ENCODE measurements at places on chromosomes 2 and 18.

DNA sequence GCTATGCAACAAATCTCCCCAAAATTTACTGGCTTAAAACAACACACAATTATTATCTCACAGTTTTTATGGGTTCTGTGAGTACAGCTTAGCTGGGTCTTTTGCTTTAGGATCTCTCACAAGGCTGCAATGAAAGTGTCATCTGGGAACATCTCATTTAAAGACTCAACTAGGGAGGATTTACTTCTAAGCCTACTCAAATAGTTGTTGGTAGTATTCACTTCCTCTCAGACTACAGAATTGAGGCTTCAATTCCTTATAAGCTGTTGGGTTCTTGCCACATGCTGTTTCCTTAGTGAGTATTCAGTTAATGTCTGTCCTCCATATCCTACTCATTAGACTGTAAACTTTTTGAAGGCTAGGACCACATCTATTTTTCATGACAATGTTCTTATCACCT lies 72.3 kb downstream of the MDH1 start:
- DNase-seq = peak; percentile 99

GRCh38 chr2:111122631-111123421 lies 2.1 kb downstream of the BCL2L11 start:
- peak; percentile 28 for DNase-seq

DNA sequence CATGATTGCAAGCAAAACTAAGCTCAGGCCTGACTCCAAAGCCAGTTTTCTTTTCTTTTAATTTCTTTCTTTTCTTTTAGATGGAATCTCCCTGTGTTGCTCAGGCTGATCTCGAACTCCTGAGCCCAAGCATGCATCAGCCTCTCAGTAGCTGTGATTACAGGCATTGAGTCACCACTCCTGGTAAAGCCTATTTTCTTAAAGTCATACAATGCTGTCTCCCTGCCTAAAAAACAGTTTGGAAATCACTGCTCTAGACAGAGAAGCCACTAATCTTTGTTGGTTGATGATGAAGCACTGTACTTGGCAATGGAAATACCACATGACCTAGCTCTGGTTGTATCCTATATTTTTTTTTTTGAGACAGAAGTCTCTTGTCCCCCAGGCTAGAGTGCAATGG lies 33.1 kb upstream of the ZNF532 start:
- peak; percentile 29 for DNase-seq

GRCh38 chr2:197137826-197138477 lies 172.6 kb downstream of the ANKRD44 start:
- no peak for DNase-seq

DNA sequence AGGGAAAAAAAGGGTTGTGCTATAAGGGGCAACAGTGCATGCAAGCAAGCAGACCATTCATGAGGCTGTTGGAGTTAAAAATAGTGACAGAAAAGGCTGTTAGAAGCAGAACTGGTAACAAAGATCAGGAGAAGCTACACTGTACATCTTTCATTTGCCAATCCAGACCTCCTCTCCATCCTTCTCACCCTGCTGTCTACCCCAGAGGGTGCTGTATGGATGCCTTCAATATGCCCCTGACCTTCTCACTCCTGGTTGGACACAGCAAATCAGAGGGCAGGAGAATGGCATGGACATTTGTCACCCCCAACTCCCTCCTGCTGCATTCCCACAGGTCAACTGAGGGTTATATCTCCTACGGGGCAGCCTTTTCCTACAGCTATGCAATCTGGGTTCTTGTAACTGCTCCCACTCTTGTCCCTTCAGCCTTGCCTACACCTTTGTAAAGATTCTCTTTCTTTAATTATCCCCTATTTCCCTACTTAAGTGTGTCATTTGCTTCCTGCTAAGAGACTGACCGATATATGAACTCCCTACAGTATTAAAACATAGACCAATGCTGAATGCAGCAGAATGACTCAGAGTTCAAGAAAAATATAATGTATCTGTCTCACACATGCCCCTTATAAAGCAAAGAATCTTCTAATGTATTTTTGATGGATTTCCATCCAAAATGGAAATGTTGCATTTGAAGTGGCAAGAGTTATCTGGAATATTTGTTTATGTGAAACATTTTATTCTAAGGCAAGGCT lies 169.2 kb upstream of the NCKAP5 start:
- no peak for DNase-seq

DNA sequence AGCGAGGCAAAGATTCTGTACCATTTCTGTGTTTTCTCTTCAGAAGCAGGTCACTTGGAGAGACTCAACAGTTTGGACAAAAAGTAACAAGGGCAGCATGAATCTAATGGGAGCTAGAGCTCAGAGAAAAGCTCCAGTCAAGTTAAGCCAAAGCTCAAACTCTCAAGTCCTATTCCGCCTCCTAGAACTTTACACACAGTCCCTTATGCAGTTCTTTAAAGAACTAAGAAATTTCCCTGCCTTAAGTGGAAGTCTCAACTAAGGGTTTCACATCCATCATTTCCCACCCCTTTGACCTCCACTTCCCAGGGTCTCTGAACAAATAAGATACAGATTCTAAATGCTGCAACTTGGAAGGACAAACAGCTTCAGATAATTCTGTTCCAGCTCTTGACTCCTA lies 121.3 kb upstream of the RNU4ATAC start:
- DNase-seq = no peak

DNA sequence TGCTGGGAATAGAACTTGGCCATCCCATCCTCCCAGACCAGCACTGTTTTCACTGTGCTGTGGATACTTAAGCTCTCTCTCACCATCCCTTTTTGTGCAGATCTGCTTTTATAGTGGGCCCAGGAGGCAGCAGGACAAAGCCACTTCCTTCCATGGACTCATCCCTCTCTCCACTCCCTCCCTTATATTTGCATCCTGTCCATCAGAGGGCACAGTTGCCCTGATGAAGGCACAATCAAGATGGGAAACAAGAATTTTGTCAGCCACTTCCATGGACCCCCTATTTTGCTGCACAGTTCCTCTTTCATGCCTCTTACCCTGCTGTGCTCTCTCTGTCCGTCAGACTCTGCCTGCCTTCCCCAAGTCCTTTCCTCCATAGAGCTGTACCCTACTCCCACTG lies 338.7 kb downstream of the HRH4 start:
- no peak for DNase-seq

DNA sequence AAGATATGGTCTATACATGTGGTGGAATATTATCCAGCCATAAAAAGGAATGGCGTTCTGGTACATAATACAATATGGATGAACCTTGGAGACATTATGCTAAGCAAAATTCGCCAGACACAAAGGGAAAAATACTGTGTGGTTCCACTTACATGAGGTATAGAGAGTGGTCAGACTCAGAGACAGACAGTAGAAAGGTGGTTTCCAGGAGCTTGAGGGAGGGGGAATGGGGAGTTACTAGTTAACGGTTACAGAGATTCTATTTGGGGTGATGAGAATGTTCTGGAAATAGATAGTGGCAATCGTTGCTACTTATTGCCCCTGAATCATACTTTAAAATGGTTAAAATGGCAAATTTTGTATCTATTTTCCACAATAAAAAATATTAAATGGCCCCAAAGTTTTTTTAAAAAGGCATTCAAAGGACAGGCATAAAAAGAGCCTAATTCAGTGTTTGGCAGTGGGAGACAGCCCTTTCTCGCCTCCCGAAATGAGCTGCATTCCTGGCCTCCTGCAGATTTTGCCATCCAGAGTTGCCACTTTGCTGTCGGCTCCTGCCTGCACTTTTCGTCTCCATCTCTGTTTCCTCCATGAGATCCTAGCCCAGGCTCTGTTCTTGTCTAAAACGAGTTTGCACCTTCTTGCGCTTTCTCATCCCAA lies 13.5 kb downstream of the TNFRSF11A start:
- no peak for DNase-seq

GRCh38 chr18:28588884-28589549 lies 412.1 kb upstream of the CDH2 start:
- peak; percentile 21 for DNase-seq
